Pancreas (tissue), 10 donors: ENCODE measurements at places on chromosomes 7 and 10. TPM values are rescaled to one million over a fixed set of nuclear protein-coding genes. Genes with fewer than 3 reads are reported as not detected.

The TMEM140 gene
- total RNA-seq, result 14.3 TPM

The AGAP5 gene
- total RNA-seq, result 6.8 TPM

The AKR1C4 gene
- total RNA-seq, result 0.28 TPM

The CDC123 gene
- total RNA-seq, result 13.5 TPM

The LRMDA gene
- total RNA-seq, result 21.2 TPM

The PTCD1 gene
- 3.6 TPM for total RNA-seq

The IDI2 gene
- total RNA-seq, result not detected

The FBXL13 gene
- 1.8 TPM for total RNA-seq

The DDC gene
- 4.2 TPM for total RNA-seq

The BLOC1S2 gene
- 13.4 TPM for total RNA-seq

The CYP2E1 gene
- 4.6 TPM for total RNA-seq

The AGMO gene
- not detected for total RNA-seq

The KCNIP2 gene
- 0.67 TPM for total RNA-seq

DNA sequence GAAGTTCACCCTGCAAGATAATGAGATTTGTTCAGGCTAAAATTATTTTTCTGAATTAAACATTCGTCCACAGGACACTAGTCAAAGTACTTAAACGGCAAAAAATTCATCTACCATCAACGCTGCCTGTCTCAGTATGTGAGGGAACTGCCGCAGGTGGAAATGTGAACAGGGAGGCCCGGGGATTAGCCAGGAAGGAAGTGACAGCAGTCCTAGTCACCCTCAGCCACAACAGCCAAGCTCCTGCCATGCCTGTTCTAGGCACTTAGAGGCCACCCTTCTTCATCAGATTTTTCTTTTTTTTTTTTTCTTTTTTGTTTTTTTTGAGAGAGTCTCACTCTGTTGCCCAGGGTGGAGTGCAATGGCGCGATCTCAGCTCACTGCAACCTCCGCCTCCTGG, 9.4 kb downstream of the NUDT5 start:
- DNase-seq, result no peak

- DNase-seq, result no peak
These were observed 31.7 kb upstream of the C10orf90 start for GRCh38 chr10:126702181-126702580.

DNA sequence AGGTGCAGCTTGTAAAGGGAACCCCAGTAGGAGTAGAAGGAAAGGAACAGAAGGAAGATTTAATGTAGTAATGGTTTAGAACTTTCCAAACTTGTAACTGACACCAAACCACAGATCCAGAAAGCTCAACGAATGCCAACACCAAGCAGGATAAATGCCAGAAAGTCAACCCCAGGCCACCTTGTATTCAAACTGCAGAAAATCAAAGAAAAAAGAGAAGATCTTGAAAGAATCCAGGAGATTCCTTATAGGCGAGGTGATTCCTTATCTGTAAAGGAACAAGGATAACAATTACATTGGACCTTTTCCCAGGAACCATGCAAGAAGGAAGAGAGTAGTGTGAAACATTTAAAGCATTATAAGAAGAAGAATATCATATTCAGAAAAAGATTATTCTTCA, 93.6 kb downstream of the NKX6-2 start:
- DNase-seq, result no peak

- no peak for DNase-seq
These were observed 18.3 kb upstream of the MKI67 start for GRCh38 chr10:128144547-128144946.

DNA sequence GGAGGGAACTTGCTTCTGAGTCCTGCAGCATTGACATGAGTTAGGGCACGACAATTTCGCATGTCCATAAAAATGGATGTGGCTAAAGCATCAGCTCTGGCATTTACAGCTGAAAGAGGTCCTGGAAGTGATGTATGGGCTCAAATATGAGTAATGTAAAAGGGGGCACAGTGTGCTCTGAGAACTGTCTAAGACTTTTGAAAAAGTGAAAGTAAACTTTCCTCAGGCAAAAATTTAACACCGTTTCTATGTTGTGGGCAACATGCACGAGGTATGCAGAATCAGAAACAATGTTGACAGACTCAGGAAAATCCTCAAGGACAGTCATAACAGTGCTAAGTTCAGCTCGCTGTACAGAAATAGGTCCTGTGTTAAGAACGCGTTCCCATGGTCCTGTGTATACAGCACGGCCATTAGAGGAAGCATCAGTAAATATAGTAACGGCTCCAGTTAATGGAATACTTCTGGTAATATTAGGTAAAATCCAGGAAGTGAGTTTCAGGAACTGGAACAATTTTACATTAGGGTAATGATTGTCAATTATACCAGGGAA, 37.9 kb upstream of the AKR1C2 start:
- no peak for DNase-seq

- no peak for DNase-seq
These were observed 34.6 kb upstream of the PPIF start for GRCh38 chr10:79312601-79313187.

DNA sequence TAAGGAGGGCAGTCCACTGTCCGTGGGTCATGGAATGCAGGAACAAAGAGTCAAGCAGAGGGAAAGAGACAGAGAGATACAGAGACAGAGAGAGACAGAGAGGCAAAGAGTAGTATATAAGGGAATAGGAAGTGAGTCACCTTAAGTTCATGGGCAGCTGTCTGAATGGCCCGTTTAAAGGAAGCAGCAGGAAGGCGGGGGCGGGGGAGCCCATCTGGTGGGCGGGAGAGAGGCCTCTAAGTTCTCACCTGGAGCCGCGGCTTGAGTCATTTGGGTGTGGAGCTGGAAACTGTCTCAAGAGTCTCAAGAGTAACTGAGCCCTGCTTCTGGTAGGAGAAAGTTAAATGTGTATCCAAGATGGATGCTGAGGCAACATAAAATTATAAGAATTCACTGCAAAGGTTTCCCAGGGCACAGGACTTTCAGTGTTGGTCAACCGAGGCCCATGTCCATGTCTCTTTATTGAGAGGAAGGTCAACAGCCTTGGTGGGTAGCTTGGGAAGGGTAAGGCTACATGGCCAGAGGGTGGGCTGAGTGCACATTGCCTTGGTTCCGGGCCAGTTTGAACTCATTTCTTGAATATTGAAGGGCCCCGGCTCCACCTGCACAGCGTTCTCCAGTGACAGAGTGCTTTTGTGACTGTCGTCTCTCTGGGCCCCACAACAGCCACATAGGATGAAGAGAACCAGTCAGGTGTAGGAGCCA, 85.5 kb upstream of the CACUL1 start:
- DNase-seq, result no peak

DNA sequence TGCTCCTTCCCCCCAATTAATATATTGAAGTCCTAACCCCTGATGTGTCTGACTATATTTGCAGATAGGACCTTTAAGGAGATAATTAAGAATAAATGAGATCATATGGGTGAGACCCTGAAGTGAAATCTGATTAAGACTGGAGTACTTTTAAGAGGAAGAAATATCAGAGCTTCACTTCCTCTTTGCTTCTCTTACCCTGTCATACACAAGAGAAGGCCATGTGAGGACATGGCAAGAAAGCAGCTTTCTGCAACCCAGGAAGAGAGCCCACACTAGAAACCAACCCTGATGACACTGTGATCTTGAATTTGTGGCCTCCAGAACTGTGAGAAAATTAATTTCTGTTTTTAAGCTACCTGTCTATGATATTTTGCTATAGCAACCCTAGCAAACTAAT, 44.2 kb downstream of the JMJD1C start:
- DNase-seq, result no peak

DNA sequence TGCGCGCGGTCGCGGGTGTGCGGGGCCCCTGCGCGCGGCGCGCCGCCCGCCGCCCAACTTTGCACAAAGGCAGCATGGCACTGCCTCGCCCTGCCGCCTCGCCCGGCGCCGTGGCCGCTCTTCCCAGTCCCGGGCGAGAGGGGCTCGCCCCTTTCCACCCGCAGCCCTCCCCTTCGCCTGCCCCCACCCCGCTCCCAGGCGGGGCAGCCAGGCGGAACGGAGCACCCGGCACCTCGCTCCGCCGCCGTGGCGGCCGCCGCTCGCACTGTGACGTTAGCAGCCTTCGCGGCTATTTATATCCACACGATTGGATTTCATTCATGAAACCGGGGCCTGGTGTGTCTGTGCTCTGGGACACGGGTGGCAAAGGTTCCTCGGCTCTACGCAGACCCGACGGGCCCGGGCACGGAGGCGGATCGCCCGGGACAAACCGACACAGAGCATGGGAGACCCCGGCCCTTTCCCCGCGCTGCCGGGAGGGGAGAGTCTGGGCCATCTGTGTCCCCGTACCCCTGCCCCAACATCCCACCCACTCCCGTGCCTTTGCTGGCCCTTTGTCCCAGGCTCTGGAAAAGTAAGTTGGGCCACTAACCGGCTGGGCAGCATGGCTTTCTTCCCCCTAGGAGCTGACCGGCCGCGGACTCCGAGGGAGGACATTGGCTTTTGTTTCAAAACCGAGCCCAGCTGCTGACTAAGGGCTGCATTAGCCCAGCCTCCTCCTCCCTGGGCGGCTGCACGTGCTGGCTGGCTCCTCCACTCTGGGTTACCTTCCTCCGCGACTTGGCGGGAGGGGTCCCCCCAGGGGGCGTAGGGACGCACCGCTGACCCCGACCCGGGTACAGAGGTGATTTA, at the start of gene RHOBTB1:
RHOBTB1 (minus strand) TSS at position 128 of the 852 bp plus-strand sequence. CDS start 32,643 bp downstream, outside the sequence.
- DNase-seq, result peak; percentile 79

DNA sequence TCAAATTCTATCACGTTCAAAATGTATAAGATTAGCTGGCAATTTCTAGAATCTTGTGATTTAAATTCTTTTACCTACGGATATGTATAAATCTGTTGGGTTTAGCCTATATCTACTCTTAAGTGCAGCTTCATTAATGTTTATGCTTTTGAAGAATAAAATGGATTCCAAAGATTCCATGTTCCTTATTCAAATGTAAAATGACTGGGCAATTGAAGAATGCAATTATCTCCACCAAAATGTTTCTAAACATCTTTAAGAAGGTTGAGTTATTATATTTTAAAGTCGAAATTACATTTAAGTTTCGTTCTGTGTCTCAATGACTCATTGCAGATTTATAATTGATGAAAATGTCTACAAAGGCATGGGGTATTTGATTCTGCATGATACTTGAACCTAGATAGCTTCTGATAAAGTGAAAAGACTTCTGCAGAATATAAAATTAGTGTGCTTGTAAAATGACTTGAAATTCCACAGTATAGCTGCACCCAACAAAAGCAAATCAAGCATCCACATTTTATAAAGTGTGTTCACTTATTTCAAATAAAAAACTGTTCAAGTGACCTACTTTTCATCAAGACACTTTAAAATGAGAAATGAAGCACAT, 697.0 kb upstream of the PCDH15 start:
- DNase-seq, result no peak

DNA sequence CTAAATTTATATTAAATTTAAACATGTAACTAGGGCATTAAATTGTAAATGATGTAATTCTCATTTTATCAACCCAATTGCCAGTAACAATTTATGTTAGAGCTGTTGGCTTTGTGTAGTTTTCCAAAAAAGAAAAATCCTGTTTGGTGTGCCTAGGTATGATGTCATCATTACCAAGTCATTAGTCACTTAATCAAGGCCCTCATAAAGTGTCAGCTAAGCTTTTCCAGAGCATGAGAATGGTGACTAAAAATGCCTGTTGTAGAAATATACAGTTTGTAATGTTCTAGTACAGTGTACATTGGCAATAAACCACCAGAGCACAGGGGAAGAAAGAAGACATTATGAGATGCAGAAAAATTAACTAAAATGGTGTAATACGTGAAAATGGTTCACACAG, 593.8 kb upstream of the ANKRD30A start:
- DNase-seq, result no peak

DNA sequence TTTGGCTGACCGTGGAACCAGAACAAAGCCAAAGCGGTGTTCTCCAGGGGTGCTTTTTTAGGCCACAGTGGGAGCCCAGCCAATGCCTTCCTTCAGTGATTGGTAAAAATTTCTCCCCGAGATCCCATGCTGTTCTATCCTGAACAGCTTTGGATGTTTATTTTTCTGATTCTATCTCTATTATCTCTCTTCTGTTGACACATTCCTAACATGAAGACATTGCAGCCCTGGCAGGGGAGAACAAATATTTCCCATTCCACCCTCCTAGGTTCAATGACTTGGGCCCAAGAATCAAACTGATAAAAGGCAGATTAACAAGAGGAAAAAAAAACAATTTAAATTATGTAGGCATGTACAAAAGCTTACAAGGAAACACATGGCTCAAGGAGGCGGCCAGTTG, 162.7 kb downstream of the PFKFB3 start:
- DNase-seq, result no peak

- no peak for DNase-seq
These were observed 349.9 kb upstream of the NFE2L3 start for GRCh38 chr7:25802057-25802456.
